Activated T-cell treated with anti-CD3 and anti-CD28 coated beads, Interleukin-2, amount 50 U/mL, for 48 hours (primary cell): ENCODE measurements at places on chromosomes 3 and 15.

GRCh38 chr3:62805580-62806277, 69.5 kb downstream of the CADPS start:
- DNase-seq, result no peak

GRCh38 chr15:56960116-56960515, 41.7 kb downstream of the TCF12 start:
- DNase-seq, result no peak

- no peak for DNase-seq
Observed at GRCh38 chr15:63509056-63509954, 4.9 kb downstream of the USP3 start.

DNA sequence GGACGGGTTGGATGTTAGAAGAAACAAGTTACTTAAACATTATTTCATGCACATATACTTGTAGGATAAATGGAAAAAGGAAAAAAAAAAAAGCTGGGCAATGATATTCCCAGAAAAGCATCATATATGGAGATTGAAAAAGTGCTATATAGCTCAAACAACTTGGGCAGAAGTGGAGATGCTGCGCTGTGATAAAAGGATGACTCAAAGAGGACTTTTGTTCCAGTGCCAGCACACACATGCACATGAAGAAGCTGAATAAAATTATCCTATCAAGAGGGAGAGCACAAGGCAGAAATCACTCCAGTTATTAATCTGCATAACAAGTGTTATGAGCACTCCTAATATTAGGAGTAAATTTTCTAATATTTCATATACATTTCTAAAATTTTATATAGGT, 30.9 kb downstream of the FRMD4B start:
- DNase-seq, result no peak

DNA sequence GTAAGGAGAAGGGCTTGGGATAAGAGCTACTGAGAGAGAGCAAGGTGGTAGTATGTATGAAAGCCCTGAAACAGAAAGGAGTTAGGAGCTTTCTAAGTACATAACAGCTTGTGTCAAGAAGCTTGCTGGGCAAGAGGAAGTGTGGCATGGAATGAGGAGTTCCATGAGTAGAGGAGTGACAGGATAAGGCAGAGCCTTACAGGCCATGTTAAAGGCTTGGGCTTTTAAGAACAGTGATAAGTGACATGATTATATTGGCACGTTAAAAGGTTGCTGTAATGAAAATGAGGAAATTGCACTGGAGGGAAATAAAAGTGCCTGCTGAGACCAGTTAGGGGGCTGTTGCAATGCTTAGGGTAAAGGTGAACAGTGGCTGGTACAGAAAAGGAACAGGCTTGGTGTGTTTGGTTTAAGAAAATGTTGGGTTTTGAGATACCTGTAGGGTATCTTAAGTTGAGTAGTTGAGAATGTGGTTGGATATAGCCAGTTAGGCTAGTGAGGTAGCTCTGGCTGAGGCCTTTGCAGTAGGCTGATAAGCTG, 49.0 kb downstream of the MEF2A start:
- DNase-seq, result no peak

DNA sequence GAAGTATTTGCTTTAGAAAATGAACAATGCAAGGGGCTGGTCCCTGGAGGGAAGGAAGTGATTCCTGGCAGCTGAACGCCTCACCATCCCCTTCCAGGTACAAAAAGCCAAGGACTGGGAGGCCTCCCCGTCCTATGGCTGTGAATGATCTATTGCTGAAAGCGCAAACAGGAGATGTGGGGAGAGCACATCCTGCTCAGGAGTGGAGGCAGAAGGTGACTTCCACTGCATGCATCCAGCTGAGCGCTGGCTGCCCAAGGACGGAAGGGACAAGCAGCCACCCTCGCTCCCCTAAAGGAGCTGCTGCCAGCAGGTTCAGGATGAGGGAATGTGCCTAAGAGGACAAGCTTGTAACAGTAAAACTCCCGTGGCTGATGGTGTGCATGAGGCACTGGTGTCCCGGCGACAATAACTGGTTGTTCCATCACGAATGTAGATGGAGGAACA, 41.4 kb downstream of the ABTB1 start:
- no peak for DNase-seq

DNA sequence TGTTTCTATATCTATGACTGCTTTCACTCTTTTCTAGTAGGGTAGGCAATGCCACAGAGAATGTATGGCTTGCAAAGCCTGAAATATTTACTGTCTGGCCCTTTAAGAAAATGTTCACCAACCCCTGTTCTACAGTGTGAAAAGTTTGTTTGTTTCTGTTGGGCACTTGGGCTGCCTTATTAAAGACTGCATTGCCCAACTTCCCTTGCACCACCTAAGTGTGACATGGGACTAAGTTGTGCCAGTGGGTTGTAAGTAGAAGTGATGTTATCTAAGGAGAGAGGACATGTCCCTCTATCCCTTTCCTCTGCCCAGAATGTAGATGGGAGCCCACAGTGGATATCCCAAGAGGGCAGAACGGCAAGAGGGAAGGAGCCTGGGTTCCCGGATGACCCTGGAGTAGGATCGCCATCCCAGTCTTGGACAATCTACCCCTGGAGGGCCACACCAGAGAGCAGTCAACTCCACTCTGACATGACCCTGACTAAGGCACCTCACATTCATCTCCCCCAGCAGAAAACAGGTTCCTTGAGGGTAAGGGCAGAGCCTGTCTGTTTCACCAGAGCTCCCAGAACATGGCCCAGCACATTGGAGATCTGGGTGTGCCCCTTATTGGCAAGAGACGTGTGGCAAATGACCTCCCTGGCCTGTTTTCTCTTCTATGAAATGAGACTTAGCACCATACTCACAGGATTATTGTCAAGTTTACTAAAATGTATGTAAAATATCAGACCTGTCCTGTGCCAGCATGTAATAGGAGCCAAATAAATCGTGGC, 138.8 kb downstream of the SMAD6 start:
- no peak for DNase-seq

- no peak for DNase-seq
Observed at GRCh38 chr3:126031981-126032471, 51.9 kb downstream of the SLC41A3 start.

DNA sequence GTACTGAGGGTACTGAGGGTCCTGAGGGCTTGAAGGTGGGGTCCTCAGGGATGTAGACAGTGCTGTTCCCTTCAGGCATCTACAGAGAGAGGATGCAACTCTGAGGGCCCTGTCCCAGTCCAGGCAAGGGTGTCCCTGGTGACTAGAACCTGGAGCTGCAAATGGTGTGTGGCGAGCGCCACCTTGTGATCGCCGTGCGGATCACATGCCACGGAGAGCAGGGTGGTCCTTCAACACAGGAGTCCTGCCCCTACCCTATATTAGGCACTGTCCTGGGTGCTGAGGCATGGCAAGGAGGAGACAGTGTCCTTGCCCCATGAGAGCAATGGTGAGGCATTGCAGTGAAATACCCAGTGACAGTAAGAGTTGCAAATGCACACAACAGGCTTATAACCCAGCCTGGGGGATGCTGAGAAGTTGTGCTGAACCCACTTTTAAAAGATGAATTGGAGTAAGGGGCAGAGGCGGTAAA, 23.6 kb downstream of the RHCG start:
- DNase-seq, result peak; percentile 76

- DNase-seq, result peak; percentile 69
Observed at GRCh38 chr3:197750858-197751737, 1.4 kb downstream of the FYTTD1 start.

DNA sequence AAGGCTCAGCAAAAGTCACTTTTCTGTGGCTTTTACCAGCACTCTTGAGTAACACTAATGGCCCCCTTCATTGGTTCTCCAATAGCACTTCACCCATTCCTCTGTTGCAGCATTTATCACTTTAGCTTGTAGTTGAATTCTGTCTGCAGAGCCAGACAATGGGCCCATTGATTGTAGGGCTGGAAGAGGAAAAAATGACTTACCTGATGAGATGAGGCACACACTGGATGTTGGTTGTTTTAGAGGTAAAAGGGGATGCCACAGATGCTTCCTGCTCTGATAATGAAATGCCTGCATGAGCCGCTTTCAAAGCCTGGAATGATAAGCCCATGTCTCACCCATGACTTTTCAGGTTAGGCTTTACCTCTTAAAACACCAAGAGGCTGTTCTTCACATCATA, 64.3 kb downstream of the PLAAT1 start:
- no peak for DNase-seq

DNA sequence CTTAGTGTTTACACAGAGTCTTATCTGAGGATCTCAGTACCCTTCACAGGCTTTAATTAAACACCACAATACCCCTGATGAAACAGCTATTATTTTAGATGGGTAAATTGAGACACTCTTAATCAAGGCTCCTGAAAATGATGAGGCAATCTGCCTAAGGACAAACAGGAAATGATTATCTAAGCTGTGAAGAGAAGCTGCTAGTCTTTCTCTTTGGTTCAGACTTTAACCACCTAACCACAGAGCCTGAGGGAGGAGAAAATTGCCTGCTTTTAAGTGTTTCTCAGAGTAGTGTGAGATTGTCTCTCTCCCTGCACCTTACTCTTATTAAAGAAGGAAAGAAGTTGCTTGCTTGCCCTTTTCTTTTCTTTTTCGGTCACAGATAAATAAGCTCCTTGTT, 364.3 kb upstream of the ADAMTS9 start:
- no peak for DNase-seq

GRCh38 chr15:82714016-82714415, 4.3 kb upstream of the AP3B2 start:
- no peak for DNase-seq

GRCh38 chr3:74054566-74054965, 429.8 kb upstream of the PDZRN3 start:
- no peak for DNase-seq

GRCh38 chr3:153029350-153029749, 132.7 kb upstream of the RAP2B start:
- no peak for DNase-seq

- no peak for DNase-seq
Observed at GRCh38 chr3:5651351-5651750, 463.8 kb downstream of the EDEM1 start.

GRCh38 chr15:92643849-92644815, 11.4 kb downstream of the FAM174B start:
- DNase-seq, result no peak

DNA sequence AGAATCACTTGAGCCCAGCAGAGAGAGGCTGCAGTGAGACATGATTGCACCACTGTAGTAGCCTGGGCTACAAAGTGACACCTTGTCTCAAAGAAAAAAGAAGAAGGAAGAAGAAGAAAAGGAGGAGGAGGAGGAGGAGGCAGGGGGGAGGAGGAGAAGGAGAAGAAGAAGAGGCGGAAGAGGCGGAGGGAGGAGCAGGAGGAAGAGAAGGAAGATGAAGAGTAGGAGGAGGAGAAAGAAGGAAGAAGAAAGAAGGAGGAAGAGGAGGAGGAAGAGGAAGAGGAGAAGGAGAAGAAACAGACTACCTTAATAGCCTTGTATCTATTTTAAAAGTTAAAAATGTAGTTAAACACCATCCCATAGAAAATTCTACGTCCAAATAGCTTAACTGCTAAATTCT, 19.1 kb upstream of the ARF4 start:
- no peak for DNase-seq

GRCh38 chr3:194964809-194965208, 279.1 kb downstream of the FAM43A start:
- no peak for DNase-seq

DNA sequence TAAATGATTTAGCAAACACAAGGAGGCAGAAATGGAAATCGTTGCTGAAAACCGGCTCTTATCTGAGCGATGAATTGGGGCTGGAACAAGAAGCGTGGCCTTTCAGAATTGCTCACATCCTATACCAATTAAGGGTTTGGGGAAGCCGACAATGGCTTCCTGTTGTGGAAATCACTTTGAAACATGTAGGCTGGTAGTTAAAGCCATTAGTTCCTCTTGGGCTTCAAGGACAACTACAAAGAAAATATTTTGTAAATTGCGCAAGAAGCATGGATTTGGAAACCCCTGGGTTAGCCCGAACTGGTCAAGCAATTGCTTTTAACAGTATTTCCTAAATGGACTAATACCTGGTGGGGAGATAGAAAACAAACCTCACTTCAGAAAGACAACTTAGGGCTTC, 182.4 kb downstream of the ADAMTS9 start:
- DNase-seq, result no peak

DNA sequence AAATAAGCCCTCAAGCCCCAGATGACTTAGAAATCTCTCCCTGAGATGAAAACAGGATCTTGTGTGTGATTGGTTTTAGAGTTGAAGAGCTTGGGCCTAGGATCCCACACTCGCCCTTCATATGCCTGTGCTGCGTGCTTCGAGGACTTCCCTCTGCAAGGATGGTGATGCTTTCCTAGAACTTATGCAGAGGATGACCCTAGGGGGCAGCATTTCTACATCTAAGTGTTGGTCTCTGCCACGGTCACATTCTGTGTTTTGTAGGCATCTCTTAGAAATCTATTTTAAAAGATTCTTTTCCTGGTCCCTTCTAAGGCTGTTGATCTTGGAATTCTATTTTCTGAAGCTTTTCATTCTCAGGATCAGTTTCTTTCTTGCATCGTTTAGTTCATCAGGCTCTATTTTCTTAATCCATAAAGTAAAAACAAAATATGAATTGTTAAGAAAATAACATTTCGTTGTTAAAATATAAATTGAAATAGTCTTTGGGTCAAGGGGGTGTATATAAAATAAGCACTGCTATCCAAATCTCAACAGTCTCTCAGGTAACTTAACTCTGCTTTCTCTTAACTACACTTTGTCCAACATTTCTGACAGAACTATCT, 45.7 kb downstream of the WDR76 start:
- no peak for DNase-seq

- DNase-seq, result no peak
Observed at GRCh38 chr3:159787794-159788205, 200.8 kb upstream of the IL12A start.

DNA sequence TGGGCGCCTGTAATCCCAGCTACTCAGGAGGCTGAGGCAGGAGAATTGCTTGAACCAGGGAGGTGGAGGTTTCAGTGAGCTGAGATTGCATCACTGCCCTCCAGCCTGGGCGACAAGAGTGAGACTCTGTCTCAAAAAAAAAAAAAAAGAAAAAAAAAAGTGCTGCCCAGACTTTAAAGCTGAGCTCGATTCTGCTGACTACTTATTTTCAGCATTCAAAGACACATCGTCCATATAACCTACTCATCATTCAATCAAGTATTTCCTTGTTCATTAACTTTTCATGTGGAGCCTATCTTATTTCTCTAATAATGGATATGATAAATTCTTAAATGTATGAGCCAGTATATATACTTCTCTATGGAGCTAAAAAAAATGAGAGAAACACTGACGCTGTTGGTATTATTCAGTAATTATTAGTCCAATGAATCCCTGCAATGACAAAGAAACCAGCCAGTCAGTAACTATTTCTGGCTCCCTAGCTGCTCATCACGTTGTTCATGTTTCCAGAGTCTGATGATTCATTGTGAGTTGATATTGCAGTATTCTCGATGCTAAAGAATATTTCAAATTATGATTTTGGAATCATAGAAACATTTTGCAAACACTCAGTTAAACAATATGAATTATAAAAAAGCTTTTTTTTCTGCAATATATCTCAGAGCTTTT, 111.9 kb downstream of the RAP2B start:
- no peak for DNase-seq
